ENCODE measurements at places on chromosomes 11 and 22. TPM values are rescaled to one million over a fixed set of nuclear protein-coding genes. Genes with fewer than 3 reads are reported as not detected.

Gene RASL10A
- total RNA-seq: not detected

Gene FADD
- total RNA-seq: 39.4 TPM

GRCh38 chr11:79864882-79865281 lies 424.1 kb upstream of the TENM4 start:
- H3K36me3 ChIP-seq: no peaks in the 10 kb centered on the region
- no peaks in the 10 kb centered on the region for H3K4me1 ChIP-seq
- no peak overlapping the region for H3K27ac ChIP-seq
- H3K4me3 ChIP-seq: no peak overlapping the region
- no peaks in the 10 kb centered on the region for H3K27me3 ChIP-seq
- DNase-seq: no peak

- no peak for DNase-seq
- no peak overlapping the region for H3K27ac ChIP-seq
- no peaks in the 10 kb centered on the region for H3K27me3 ChIP-seq
- H3K36me3 ChIP-seq: no peaks in the 10 kb centered on the region
- no peak overlapping the region for H3K4me3 ChIP-seq
- H3K4me1 ChIP-seq: no peaks in the 10 kb centered on the region
These were observed 247.6 kb upstream of the TBCEL start for GRCh38 chr11:120775986-120776951.

DNA sequence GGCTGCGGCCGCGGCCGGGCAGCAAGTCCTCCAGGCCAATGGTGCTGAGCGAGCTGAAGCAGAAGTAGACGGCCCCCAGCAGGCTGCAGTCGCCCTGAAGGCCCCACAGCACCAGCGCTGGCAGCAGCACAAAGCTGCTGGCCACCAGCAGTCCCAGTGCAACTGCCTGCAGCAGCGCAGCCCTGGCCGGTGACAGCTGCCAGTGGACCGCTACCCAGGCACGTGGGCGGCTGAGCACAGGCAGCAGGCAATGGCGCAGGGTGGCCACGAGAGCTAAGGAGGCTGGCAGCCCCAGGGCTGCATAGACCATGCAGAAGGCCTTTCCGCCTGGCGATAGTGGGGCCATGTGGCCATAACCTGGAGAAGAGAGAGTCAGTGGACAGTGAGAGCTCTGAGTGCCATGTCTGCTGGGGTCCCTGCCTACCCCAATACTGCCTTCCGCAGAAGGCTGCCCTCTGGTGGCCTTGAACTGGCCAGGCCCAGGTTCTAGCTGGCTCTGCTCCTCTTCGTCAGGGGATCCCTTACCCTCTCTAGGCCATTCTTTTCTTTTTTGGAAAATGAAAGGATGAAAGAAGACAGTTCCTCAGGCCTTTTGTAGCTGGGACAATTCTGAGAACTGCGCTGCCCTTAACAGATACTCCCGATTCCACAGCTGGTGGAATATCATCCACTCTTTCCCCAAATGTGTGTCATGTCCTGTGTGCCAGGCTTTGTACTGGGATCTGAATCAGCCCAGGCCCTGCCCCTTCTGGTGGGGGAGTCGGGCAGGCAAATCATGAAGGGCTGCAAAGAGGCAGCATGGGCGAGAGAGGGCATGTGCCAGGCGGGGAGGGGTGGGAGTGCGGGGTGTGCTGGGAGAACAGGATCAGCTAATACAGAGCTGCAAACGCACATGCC lies 1.8 kb downstream of the KCNK7 start:
- H3K4me1 ChIP-seq: peaks cover 17% of the 10 kb centered on the region
- no peak overlapping the region for H3K4me3 ChIP-seq
- H3K27me3 ChIP-seq: no peaks in the 10 kb centered on the region
- peak; percentile 45 for DNase-seq

- DNase-seq: no peak
- no peak within 1 kb of the TSS for H3K4me3 ChIP-seq
- peaks cover 39% of the 10 kb centered on the region for H3K27me3 ChIP-seq
- no peak within 1 kb of the TSS for H3K27ac ChIP-seq
- no peaks in the 10 kb centered on the region for H3K36me3 ChIP-seq
- H3K4me1 ChIP-seq: no peaks in the 10 kb centered on the region
These were observed at the start of gene ADAMTS8 for GRCh38 chr11:130428316-130429119. Gene ADAMTS8 (minus strand): TSS chr11:130428609. CDS start chr11:130428286, 323 bp downstream.

DNA sequence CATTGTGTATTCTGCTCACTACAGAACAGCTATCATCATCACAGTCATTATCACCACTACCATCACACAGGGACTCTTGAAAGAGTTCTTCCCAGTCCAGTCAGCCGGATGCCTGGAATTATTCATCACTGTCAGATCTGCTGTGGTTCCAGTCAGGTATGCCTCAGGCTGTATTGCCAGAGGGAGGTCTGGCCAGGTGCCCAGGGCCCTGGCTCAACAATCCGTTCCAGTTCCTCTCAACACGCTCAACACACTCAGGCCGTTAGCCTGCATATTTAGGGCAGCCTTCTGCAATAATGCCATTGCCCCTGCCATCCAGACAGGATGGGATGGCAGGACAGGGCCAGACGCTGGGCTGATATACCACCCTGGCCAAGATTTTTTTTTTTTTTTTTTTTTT lies 28.6 kb upstream of the RASL10A start:
- no peak overlapping the region for H3K27ac ChIP-seq
- H3K4me1 ChIP-seq: no peaks in the 10 kb centered on the region
- peaks cover 47% of the 10 kb centered on the region for H3K36me3 ChIP-seq
- H3K27me3 ChIP-seq: no peaks in the 10 kb centered on the region
- no peak for DNase-seq

All from CD8-positive, alpha-beta memory T cell (primary cell).